G401 (cell line): ENCODE measurements at places on chromosomes 1 and 21. TPM values are rescaled to one million over a fixed set of nuclear protein-coding genes. Genes with fewer than 3 reads are reported as not detected.
A peak's percentile ranks its signal among the peaks of the same experiment; 100 is the strongest.

The CHI3L2 gene
- total RNA-seq = not detected in 2 replicates

The RAB7B gene
- total RNA-seq = 0.85 TPM in 1 of 2 replicates, not detected in the other

The BEST4 gene
- 2.2 and 2.3 TPM in 2 replicates for total RNA-seq

The PDE4DIP gene
- 34.3 and 49.9 TPM in 2 replicates for total RNA-seq

The C4BPA gene
- total RNA-seq = not detected in 2 replicates

The SLC44A3 gene
- total RNA-seq = 0.31 and 2.5 TPM in 2 replicates

The AGBL4 gene
- total RNA-seq = not detected in 2 replicates

The IL22RA1 gene
- not detected in 2 replicates for total RNA-seq

The ALDH4A1 gene
- total RNA-seq = 40.5 and 51.4 TPM in 2 replicates

The EFNA1 gene
- total RNA-seq = 2.8 and 5.3 TPM in 2 replicates

The C1orf94 gene
- total RNA-seq = not detected in 2 replicates

The ADAMTS5 gene
- total RNA-seq = not detected in 2 replicates

The PADI3 gene
- total RNA-seq = 0.31 and 0.41 TPM in 2 replicates

The PEAR1 gene
- total RNA-seq = 6.6 and 7.1 TPM in 2 replicates

- DNase-seq = no peak
Observed at GRCh38 chr1:3879787-3880428, 20.2 kb downstream of the C1orf174 start.

DNA sequence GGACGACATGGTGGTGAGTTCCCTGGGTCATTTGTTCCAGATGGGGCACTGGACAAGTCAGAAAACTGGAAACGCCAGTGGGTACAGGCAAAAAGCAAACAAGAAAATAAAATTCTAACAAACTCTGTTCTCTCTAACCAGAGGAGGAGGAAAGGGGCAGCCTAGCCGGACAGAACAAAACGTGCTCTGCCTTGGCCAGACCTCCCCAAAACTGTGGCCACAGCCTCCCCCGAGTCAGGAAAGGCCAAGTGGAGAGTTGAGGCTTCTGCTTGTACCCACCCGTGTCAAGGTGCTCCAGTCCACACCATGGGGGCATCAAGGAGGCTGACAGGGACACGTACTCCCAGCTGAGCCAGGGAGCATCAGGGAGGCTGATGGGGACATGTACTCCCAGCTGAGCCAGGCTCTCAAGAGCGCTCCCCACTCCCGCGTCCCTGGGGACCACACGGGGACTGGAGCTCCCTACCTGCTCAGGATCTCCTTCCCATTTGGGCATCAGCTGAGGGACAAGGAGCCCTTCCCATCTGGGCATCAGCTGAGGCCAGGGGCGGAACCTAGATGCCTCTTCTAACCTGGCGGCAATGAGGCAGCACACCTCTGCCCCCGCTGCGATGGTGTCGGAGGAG, 154.8 kb upstream of the COL6A1 start:
- DNase-seq = no peak

DNA sequence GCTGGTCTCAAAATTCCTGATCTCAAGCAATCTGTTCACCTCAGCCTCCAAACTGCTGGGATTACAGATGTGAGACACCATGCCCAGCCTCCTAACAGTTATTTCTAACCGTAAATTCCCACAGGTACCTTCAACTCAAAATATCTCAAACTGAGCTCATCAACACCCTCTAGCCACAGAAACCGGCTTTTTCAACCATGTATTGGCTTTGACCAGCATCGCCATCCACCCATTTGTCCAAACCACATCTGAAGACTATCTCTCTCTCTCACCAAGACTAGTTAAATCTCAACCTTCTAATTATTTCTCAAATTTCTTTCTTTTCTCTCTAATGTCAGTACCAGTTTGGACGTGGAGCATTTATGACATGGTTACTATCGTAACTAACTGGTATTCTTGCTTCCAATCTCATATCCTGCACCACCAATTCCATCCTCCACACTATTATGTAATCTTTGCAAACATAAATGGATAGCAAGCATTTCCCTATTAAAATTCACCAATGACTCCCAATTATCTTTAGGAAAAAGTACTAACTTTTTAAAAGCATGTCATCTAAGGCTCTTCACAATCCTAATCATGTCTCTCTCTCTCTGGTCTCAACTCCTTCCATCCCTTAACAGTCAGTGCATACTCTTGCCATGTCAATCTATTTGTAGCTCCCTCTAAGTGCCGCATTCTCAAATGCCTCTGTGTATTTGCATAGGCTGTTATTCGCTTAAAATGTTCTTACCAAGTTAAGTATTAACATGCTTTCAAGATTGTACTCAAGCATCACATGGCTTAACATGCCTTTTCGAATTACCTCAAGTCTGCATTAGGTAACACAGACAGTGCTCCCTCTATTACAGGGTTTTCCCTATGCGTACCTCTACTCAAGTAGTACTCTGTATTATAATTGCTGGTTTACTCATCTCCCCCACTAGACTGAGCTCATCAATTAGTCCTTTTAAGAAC, 18.1 kb downstream of the RSBN1 start:
- DNase-seq = no peak

- no peak for DNase-seq
Observed at GRCh38 chr1:182205351-182206022, 144.0 kb upstream of the ZNF648 start.

- DNase-seq = no peak
Observed at GRCh38 chr1:157069601-157070000, 24.1 kb upstream of the ARHGEF11 start.

DNA sequence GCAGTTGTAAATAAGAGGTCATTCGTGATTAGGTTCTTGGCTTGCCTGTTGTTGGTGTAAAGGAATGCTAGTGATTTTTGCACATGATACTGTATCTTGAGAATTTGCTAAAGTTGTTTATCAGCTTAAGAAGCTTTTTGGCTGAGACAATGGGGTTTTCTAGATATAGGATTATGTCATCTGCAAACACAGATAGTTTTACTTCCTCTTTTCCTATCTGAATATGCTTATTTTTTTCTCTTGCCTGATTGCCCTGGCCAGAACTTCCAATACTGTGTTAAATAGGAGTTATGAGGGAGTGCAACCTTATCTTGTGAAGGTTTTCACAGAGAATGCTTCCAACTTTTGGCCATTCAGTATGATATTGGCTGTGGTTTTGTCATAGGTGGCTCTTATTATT, 576.1 kb upstream of the RGS18 start:
- no peak for DNase-seq

GRCh38 chr1:55380355-55380970, 165.3 kb upstream of the USP24 start:
- no peak for DNase-seq

DNA sequence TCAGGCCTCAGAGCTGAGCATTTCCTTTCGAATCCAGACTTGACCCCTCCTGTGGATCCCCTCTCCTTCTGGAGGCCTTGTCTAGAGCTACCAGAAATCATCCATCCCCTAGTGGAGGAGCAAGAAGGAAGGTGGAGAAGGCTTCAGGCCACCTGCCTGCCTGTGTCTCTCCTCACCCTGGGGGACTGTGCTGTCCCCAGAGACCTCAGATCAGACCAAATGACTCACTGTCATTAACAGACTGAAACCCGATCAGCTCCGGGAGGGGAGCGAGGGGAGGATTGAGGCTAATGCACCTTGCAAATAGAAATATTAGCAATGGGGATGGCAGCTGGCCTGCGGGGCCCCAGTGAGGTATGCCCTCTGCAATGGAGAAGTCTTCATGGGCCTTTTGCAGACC, 2.1 kb downstream of the MYBPH start:
- DNase-seq = no peak

DNA sequence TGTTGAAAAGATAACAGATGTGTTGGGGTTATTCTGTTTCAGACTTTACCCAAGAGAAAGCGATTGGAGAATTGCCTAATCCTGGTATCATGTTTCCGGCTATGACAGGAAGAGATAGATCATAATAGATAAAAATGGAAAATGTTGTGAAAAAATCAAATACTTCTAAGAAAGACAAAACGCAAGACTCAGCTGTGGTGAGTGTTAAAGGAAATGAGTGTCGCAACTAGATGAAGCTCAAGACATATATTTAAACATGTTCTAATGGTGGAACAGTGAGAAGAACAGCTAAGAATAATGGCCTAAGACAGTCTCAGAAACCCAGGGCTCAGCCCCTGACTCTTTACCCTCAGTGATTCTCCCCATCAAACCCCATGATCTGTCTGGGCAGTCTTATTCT, 426.7 kb upstream of the RUNX1 start:
- DNase-seq = no peak

DNA sequence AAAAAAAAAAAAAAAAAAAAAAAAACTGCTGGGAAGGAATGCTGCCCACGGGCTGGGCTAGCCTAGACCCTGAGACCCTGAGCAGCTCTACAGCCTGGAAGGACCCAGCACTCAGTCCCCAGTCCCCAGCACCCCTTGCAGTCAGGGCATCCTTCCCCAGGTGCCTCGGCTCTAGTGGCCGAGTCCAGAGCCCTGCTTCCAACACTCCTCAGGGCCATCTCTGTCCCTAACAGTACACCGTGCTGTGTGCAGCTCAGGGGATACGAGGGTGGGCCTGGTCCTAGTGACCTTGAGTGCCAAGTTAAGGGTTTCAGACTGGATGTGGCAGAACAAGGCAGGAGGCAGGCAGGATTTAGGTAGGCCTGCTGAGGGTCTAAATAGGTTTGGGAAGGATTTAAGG, 50.2 kb upstream of the LRP8 start:
- DNase-seq = no peak

DNA sequence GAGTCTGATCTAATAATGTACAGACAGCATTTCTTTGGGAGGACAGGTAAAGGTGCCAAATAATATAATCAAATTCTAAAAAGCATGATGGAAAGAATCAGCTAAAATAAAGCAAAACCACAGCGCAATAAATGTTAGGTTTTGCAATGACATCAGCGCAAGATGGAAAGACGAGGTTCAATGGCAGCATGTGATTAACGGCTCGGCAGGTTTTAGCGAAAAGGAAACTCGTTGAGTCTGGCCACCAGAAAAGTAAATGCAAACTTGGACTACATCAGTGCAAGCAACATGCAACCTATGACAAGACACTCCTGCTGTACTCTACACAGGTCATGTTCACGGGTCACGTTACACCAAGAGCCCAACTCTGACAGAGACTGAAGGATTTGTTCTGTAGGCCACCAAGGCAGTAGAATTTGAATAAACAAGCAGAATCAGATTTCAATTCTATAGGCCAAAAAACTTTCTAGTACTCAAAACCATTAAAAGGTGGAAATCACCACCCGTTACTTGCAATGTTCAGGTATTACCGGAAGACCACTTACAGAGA, 4.5 kb downstream of the SIPA1L2 start:
- no peak for DNase-seq

- no peak for DNase-seq
Observed at GRCh38 chr1:228071839-228072657, 10.5 kb upstream of the ARF1 start.

- DNase-seq = peak; percentile 16
Observed at GRCh38 chr1:209564849-209565248, 18.7 kb upstream of the CAMK1G start.

DNA sequence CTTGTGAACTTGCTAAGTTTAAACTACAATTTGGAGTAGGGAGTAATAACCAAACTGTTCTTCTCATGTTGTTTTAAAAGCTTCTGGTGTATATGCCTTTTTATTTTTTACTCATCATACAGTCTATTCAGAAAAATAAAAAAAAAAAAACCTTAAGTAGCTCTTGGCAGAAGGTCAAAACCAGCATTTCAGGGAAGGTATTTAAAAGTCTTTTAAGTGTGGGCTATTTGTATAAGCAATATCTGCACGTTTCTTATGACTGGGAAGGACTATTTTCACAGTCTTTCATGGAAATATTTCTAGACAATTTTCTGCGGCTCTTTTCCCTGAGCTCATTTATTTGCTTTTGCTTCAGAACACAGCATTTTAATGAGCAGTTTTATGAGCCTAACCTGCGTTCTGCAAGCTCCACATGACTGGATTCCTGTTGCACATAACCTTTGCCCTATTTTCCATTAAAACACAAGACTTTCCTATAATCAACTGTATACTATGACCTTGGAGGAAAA, 60.9 kb upstream of the C1orf105 start:
- peak; percentile 58 for DNase-seq

DNA sequence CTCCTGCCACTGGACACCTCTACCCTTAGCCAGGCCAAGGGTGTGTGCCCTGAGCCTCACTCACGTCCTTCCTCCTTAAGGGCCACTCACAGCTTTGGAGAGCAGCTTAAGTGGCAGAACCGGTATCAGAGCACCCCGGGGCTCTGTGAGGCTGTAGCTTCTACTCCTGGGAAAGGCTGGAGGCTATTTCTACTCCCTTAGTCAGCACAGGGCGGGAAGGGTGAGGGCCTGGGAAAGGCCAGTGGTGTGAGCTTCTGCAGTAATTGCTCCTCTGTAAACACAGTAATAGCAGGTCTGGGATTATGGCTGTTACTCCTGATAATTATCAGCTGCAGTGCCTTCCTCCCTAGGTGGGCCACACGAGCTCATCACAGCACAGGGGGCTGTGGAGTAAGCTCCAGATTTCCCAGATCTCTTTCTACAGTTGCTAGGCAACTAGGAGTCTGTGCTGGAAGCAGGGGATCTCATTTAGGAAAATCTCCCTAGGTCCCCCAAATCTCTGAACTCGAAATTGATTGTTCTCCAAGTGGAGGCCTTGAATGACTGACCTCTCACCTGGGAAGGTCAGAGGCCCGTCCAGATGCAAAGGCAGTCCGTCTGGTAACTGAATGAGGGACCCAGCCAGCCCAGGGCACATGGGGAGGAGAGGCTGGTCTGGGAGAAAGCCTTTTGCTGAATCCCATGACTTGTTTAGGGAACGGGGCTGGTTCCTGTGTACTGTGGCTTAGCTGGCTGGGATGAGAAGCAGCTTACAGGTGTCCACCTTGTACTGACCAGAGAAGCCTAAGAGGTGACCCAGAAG, 29.3 kb downstream of the IER5 start:
- DNase-seq = no peak

GRCh38 chr1:54615531-54616279, 7.6 kb downstream of the FAM151A start:
- DNase-seq = no peak

GRCh38 chr1:24391882-24392603, 21.5 kb downstream of the STPG1 start:
- peak; percentile 79 for DNase-seq

DNA sequence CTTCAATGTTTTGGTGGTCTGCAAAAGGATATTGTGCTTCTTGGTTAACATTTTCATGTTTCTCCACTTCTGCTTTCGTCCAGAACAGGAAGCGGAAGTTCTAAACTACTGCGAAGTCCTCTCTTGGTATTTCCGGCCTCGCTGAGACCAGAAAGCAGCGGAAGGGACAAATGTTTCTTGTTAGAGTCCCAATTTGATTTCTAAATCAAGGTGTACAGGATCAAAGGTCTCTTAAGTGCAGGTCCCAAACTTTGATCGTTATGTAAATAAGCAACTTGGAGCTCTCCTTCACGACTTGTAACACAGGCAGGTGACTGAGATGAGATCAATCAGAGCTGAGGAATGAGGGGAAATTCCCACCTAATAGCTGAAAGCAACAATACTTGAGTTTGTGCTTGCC, 40.1 kb upstream of the HMCN1 start:
- DNase-seq = peak; percentile 15

- DNase-seq = no peak
Observed at GRCh38 chr1:181174861-181175260, 86.4 kb downstream of the IER5 start.

- peak; percentile 18 for DNase-seq
Observed at GRCh38 chr1:54671985-54672608, 30.5 kb downstream of the MROH7 start.

- DNase-seq = peak; percentile 41
Observed at GRCh38 chr1:193406901-193407300, 220.5 kb upstream of the B3GALT2 start.
